CD4-positive, alpha-beta T cell treated with Interleukin-12 subunit alpha and Interleukin-12 subunit beta, for 1 hour (primary cell): ENCODE measurements at places on chromosomes 3 and 15.

DNA sequence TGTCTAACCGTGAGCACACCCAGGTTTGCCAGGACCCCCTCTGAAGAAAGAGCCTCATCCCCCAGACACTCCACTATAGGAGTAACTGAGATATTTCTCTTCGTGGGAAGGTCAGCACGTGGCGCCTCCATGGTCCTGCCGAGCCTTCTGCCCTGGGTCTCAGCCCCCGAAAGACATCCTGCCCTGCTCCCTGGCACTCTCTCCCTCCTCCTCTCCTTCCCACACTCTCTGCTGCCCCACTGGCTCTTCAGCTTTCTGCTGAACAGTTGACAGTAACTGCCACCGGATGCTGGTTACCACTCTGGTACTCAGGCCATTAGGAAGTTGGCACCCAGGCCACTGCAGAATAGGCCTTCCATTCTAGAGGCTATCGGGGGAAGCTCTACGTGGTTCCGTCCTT is 185.2 kb downstream of the UACA start:
- DNase-seq, result no peak

DNA sequence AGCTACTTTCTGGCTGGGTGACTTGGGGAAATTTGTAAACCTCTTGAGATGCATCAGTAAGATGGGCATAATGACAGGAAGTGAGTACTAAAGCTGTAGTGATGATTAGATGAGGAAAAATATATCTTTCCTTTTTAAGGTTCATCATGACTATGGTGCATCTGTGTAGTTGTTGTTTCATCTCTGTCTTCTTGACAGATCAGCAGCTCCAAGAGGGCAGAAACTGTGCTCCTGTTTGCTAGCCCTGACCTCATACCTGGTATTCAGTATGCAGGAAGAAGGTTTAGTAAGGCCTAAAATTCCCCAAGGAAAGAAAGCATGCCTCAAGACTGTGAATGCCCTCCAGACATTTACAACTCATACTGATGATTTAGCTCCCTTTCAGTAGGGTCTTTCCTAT is 82.5 kb upstream of the PSMD6 start:
- no peak for DNase-seq

- DNase-seq, result no peak
Observed at GRCh38 chr3:52385157-52385556, 59.7 kb downstream of the SEMA3G start.

DNA sequence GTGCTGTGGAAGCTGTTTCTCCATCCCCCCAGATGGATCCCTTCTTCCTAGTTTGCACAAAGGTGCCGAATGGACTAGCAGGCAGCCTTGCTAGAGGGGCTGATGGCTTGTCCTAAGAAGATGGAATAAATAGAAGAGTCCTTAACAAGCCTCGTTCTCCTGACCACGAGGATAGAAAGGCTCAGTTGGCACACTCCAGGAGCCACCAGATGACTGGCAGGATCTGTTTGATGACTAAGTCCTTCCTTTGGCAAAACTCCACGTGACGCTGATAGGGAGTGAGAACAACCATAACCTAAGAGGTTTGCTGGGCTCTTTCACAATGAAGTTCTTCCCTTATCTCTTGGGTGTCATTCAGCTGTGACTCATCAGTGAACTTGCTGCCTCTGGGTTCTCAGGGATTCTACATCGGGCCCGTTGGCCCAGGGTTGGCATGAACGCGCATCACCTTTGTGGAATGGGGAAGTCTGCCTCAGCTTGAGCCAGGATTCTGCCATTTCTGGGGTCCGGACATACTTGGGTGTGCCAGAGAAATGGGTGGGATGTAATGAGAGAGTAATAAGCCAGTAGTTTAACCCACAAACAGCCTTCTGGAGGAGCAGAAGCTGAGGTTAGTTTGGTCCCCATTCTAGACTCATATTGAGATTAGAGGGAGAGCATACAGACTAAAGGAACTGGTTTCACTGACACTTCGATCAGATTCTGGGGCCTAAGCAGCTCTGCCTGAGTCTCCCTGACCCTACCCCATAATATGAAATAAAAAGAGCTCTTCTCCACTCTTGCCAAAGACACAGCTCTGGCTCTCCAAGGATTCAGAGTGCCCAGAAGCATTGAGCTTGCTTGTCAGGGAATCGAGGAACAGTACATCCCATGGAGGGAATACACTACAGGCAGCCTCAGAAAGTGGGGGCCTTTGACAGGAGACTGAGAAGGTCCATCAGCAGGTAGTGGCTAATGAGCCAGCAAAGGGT is 2.0 kb upstream of the MELTF start:
- DNase-seq, result peak; percentile 13

DNA sequence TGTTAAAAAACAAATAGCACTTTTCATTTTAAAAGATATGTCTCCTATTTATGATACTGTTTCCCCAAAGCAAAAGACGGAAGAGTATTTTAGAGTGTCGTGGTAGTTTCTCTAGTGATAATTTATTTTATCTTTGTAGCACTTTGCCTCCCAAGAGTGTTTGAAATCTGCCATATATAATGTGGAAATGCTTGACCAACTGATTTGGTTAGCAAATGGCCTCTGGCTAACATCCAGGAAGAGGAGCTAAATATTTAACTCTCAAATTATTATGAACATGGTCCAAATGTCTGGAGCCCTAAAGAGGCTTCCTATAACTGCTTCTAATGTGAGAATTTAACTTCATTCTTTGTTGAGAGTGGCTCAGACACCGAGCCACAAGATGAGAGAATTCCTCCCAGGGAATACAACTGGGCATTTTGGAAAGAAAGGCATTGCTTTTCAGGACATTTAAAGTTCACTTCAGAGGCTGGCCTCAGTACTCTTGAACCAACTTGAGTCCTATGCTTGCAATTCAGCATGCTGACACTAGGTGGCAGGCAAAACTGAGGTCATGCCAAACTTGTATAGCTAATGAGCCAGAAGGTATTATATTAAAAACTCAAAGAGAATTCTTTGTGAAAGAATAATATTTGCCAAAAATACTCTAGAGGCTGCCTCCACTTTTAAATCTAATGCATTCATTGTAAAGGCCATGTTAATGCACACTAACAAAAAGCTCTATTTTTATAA is 104.5 kb downstream of the RARB start:
- DNase-seq, result no peak

GRCh38 chr3:31421314-31422048 is 111.2 kb upstream of the STT3B start:
- DNase-seq, result peak; percentile 24

GRCh38 chr15:98746375-98747155 is 98.2 kb downstream of the IGF1R start:
- DNase-seq, result no peak

GRCh38 chr3:171297951-171298350 is 162.3 kb downstream of the TNIK start:
- no peak for DNase-seq

DNA sequence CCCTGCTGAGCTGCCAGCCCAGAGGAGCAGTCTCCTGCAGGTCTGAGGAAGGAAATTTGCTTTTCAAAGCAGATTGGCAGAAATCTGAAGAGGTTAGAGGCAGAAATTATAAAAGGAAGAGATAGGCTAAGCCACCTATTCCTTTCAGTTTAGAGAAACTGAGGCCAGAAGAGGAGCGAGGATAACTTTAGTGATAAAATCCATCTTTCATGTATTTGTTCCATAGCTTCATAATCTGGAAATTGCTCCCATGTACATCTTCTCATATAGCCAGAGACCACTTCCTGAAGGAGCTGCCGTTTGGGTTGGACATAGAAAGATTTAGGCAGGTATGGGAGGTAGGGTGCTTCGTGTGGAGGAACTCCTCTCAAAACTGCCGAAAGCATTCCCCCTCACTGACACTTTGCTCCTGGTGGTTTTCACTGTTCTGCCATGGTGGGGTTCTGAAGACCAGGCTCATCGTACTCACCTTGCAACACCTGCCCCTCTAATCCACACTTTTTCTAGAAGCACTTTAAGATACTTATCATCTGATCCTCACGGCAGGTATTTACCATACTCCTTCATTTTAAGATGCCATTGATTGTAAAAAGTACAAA is 670 bp upstream of the ACAP2 start:
- DNase-seq, result peak; percentile 9

- no peak for DNase-seq
Observed at GRCh38 chr15:72616491-72617210, 37.8 kb upstream of the GOLGA6B start.

GRCh38 chr15:32778391-32779176 is 60.8 kb downstream of the GREM1 start:
- no peak for DNase-seq

GRCh38 chr3:66083784-66084213 is 45.1 kb upstream of the MAGI1 start:
- no peak for DNase-seq

GRCh38 chr15:84991014-84991712 is 9.5 kb downstream of the PDE8A start:
- no peak for DNase-seq

DNA sequence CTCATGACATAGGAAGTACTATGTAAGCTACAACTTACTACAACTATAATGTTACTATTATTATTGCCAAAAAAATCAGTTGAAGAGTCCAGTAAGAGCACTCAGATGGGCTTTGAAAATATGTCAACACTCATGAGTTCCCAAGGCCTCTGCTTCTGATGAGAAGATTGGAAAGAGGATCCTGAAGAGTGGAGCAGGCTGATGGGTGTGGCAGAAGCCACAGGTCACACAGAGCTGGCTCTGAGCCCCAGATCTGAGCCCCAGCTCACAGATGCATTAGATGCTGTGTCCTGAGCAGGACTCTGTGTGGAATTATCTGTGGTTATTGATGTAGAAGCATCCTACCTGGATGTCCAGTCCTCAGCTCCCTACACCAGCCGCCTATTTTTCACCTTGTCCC is 65.6 kb downstream of the SPSB4 start:
- no peak for DNase-seq

DNA sequence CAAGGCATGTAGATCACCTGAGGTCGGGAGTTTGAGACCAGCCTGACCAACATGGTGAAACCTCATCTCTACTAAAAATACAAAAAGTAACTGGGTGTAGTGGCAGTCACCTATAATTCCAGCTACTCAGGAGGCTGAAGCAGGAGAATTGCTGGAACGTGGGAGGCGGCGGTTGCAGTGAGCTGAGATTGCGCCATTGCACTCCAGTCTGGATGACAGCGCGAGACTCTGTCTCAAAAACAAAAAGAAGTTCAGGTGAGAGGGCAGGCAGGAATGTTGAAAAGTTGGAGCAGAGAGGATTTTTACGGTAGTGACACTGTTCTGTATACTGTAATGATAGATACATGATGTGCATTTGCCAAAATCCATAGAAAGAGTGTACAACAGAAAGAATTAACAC is 31.7 kb downstream of the GXYLT2 start:
- no peak for DNase-seq

DNA sequence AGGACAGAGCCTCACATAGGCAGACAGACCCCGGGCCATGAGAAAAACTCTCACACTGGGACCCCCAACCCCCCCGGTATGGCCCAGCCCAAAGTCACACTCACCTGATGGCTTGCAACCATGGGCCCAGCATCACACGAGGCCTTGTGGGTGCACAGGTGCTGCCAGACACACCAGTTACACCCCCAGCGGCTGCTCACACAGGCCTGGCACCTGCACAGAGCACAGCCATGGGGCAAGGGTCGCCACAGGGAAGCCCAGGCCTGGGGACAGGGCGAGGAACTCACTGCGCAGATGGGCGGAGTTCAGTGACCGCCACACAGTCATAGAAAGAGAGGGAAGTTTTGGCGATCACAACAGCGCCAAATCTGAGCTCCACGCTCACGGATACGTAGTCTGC is 9.3 kb downstream of the PLXNB1 start:
- no peak for DNase-seq

GRCh38 chr3:33184863-33185262 is 33.7 kb downstream of the SUSD5 start:
- no peak for DNase-seq

DNA sequence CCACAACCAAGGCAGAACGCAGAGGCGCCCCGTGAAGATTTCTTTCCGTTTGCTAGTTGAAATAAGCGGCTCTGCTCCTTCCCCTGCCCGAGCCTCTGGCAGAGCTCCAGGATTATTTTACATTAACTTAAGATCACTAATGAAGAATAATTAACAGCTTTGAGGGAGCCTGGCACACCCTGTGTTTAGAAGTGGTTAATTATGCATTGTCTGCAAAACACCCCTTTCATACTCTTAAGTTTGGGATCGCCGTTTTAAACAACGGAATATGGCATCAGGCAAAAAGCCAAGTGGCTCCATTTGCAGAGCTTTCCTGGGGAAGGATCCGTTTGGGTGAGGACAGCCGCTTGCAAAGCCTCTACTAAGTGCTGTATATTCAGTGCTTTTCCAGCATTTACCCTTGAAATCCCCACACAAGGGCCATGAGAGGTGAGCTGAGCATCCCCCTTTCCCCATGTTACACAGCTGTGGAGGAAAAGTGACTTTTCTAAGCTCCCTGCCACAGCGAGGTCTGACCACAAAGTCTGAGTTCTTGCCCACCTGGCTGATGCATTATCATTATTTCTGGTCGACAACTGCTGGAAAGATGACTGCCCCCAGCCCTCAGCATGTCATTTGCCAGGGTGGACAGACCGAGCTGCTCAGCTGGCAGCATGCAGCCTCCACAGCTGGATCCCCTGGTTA is 33.9 kb downstream of the IQSEC1 start:
- DNase-seq, result no peak

GRCh38 chr15:57496946-57497869 is 94.5 kb upstream of the MYZAP start:
- no peak for DNase-seq

- no peak for DNase-seq
Observed at GRCh38 chr3:29914861-29915524, 634.1 kb downstream of the RBMS3 start.

DNA sequence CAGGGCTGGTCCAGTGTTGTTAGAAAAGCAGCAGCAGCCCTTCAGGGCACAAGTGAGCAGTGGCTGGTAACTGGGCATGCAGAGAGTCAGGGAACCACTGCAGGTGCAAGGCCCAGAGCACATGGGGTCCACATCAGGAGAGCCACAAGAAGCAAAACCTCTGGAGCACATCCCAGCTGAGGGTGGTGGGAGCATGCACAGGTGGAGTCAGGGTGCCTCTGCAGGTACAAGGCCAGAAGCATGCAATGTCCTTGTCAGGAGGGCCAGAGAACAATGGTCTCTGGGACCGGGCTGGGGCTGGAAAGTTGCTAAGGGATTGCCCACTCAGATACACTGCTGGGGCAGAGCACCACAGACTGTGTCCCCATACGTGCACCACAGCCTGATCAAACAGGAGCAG is 226.1 kb upstream of the UBE2E2 start:
- DNase-seq, result no peak

- DNase-seq, result no peak
Observed at GRCh38 chr3:167728176-167728575, 6.5 kb downstream of the PDCD10 start.

DNA sequence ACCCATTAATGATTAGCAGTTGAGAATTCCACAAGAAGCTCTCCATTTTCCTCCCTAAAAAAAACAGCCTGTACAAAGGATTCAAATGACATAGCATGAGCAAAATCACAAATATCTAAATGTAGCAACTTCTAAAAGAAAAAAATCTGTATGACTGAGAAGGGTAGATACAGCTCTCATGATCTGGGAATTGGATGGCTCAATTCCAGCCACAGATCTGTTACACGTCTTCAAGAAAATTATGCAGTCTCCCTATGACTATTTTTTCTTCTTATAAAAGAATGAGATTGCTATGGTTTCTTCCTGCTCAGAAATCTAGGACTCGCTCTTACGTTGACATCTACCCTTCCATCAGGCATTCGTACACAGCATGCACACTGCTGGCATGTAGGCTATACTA is 71.5 kb downstream of the PLCH1 start:
- no peak for DNase-seq
